Articular chondrocyte of knee joint (primary cell): ENCODE measurements at places on chromosomes 3 and 15. TPM values are rescaled to one million over a fixed set of nuclear protein-coding genes. Genes with fewer than 3 reads are reported as not detected.

SCAMP2 gene
- 29.3 and 34.6 TPM in 2 replicates for total RNA-seq

EXD1 gene
- total RNA-seq: not detected in 2 replicates

LRRIQ4 gene
- total RNA-seq: under 0.01 TPM in 1 of 2 replicates, not detected in the other

NEK11 gene
- total RNA-seq: 11.6 and 14.3 TPM in 2 replicates

EPHA3 gene
- total RNA-seq: 0.26 and 0.54 TPM in 2 replicates

BBX gene
- total RNA-seq: 64.3 and 79.1 TPM in 2 replicates

ACTRT3 gene
- total RNA-seq: 4.4 and 5.0 TPM in 2 replicates

KLHL40 gene
- total RNA-seq: not detected in 2 replicates

CNTN6 gene
- total RNA-seq: under 0.01 TPM in 1 of 2 replicates, not detected in the other
